Hindlimb muscle (tissue), 1 donor: ENCODE measurements at places on chromosomes 3 and 15.

DNA sequence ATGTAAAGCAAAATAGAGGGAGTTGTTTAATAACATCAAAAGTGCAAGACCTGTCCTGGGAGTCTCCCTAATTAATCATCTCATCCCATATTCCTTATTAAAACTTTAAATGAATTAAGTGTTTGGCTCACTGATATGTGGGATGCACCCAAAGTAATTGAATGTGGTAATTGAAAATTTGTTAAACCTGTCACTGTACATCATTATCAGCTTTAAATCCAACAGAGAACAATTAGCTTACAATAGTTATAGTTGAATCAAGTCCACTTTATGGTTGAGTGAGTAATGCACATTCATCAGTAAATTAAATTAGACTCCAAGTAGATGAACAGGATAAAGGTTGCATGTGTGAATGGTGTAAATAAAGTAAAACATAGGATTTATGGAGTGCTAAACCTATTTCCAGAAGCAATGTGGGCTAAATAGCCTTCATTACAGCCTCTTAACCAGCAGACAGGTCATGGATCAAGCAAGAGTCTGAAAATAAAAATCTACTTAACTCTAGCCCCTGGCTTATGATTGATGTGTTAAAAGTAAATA, 608.2 kb upstream of the CCDC54 start:
- no peak for DNase-seq

- DNase-seq = no peak
These were observed 194.0 kb downstream of the SSR3 start for GRCh38 chr3:156360963-156361362.

DNA sequence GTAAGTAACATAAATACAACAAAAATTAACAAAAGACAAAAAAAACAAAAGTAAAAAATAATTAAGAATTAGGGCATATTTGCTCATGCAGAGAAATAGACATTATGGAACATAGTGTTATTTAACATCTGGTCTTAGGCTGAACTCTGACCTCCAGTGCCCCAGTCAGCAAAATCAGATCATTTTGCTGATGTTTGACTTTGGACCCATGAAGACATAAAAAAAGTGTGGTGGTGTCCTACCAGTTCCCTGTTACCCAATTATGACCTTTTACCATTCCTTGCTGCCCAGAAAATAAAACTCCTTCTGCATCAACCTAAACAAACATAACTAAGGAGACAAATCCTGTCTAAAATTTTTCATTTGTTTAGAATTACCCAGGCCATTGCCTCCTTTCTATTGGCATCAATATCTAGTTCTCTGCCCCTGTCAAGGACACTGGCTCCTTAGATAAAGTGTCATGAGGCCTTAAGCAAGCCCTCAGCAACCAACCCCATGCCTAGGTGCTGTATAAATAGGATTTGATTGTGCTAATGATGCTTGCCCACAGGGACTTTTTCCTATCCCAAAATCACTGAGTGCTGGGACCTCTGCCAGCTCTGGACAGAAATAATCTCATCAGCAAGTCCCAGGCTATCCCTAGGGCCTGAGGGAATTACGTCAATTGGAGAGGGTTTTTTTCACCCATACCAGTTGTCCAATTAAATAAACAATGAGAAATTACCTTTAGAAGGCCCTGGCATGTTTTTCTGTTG, 334.5 kb upstream of the UMPS start:
- DNase-seq = peak; percentile 14

GRCh38 chr3:157064402-157064801, 95.5 kb downstream of the CCNL1 start:
- no peak for DNase-seq

GRCh38 chr3:185152410-185153170, at the start of gene C3orf70:
Gene C3orf70, minus strand, starts transcription at chr3:185153060. Its CDS starts 237 bp downstream, at chr3:185152823.
- DNase-seq = peak; percentile 80

DNA sequence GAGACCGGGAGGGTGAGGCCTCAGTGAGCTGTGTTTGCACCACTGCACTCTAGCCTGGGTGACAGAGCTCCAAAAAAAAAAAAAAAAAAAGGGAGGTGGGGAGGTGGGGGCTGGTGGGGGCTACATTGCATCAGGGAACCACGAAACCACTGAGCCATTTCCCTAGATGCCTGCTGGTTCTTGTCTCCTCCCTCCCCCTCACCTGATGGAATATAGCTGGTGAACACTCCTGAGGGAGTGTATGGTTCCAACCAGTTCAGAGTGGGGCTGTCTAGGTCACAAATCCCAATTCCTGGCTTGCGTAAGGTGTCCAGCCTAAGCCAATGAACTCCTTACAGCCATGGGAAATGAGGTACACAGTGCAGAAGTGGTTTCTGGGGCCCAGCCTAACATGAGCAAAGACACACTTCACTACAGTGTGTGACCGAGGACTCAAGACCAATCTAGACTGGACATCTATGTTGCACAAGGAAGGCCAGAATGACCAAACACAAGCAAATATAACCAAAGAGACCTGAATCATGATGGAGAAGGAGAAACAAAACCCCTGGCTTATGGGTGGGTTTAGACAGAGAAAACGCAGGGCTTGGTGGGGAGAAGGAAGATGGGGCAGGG, 39.1 kb upstream of the OSBPL11 start:
- DNase-seq = no peak

- no peak for DNase-seq
These were observed 230.5 kb upstream of the PROK2 start for GRCh38 chr3:72015463-72015862.

DNA sequence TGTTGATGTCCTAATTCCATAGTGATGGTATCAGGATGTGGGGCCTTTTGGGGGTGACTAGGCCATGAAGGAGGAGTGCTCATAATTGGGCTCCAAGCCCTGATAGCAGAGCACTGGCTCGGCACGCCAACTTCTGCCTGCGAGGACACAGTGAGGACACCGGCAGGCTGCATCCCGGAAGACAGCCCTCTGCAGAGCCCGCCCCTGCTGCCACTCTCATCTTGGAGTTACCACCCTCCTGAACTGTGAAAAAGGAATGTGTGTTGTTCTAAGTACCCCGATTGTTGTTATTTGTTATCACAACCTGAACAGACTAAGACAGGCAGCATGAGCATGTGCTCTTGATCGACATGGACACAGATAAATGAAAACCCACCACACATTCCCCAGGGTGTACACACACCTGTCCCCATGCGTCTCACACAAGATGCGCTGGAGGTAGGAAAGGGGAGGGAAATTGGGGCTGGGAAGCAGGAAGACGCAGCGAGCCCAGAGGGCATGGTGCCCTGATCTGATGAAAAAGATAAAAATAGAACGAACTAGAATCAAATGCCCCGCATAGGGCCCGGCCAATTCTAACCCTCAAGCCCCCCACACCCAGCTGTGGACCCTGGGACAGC, 40.1 kb downstream of the RPN1 start:
- DNase-seq = no peak

- DNase-seq = no peak
These were observed 2.6 kb upstream of the ALCAM start for GRCh38 chr3:105364128-105364527.

DNA sequence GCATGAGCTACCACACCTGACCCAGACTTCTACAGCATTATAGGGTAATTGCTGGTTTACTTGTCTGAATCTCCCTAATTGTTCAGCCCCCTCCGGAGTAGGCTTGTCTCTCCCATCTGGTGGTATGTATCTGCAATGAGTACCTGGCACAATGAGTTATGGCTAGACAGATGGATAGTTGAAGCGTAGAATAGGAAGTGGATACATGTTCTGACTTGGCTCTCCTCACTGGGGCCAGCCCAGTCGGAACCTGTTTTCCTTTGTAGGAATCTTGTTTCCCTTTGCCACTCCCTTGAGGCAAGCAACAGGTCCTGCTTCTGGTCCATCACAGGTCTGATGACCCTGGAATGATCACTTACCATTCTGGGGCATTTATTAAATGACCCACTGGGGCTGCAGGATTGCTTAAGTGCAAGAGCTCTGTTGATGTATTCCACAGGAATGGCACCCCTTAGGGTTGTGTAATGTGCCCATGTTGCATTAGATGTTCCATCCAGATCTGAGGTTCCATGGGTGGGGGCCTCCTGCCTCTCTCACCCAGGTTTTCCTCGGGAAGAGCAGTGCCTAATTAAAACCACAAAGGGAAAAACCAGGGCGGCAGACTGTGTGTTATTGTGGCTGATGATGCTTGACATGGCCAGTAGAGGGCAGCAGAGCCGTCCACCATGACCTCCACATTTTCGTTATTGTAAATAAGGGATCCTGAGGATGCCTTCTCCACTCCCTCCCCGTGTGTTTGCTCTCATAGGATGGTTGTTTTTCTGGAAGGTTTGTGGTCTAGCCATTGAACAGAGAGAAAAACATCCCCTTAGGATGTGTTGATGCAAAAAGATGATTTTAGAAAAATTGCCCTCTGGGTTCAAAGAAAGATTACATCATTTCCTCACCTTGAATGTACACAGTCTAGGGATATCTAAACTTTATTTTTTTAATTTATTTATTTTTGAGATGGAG, 58.0 kb downstream of the CMTM8 start:
- DNase-seq = peak; percentile 48

- peak; percentile 47 for DNase-seq
These were observed 160.9 kb downstream of the TIGIT start for GRCh38 chr3:114454551-114455251.

GRCh38 chr3:28122227-28122626, 119.2 kb upstream of the CMC1 start:
- no peak for DNase-seq

- DNase-seq = peak; percentile 82
These were observed 59.1 kb downstream of the CORO2B start for GRCh38 chr15:68637767-68638404.

DNA sequence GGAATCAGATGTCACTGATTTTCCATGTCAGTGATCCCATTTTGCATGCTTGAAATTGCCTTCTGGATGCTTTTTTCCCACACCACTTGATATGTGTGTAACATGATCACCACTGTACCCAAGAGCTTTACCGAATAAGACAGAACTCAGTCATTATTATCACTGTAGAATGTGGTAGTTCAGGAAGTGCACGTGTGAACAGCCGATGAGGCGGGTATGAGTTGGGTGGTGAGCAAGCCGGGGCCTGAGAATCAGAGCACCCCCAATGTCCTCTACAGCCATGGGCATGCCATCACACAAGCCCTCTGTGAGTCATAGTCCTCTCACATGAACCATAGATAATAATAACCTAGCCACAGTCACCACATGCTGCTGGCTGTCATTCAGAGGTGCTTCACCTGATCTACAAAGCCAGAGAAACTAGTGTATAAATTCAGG, 470.8 kb downstream of the SOX2 start:
- DNase-seq = no peak

GRCh38 chr3:64086479-64087252, 63.4 kb upstream of the PSMD6 start:
- no peak for DNase-seq

DNA sequence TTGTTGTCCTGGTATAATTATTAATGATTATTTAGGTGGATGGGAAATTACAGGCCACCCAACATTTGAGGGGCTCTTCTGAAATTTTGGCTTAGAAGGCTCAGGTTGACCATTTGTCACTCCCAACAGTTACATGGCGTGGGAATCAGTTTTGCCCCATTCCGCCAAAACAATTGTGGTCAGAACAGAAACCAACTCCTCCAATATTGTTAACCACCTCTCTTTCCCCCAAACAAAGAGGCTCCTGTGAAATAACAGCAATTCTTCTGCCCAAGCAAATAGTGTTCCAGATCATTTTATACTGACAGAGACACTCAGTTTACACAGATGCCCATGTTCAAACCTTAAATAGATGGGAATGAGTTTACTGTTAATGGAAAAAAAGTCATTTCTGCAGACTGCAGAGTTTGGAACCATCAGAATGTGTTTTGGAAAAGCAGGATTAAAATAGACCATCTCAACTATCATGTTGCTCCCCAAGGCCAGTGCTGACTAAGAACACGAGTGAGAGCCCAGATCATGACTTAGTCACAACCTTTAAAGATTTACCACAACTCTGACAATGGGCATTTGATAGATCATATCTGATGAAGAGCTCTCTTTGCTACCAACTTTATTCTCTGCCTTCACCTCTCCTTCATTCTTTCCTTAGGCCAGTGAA, 102.1 kb downstream of the DUT start:
- no peak for DNase-seq

DNA sequence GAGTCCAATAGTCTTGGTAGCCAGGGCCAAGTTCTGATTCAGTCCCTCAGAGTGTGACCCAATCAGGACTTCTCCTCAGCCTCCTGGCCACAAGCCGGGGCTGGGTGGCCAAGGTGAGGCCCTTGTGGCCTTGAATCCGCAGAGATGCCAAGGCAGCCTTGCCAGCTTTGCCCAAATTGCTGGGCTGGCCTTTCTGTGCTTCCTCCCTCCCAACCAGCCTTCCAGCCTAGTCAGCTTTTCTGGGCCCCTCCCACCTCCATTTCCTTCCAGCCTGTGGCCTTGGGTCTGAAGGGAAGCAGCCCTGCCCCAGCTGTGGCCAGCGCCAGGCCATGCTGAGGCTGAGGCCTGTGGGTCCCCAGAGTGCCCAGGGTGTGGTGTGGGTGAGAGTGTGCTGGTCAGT, 34.3 kb upstream of the ANKDD1A start:
- no peak for DNase-seq

- no peak for DNase-seq
These were observed 28.1 kb downstream of the ATRIP start for GRCh38 chr3:48474619-48475018.

- DNase-seq = no peak
These were observed 24.5 kb downstream of the SEMA3G start for GRCh38 chr3:52420388-52420787.

- no peak for DNase-seq
These were observed 7.7 kb downstream of the ASTE1 start for GRCh38 chr3:131018970-131019369.

DNA sequence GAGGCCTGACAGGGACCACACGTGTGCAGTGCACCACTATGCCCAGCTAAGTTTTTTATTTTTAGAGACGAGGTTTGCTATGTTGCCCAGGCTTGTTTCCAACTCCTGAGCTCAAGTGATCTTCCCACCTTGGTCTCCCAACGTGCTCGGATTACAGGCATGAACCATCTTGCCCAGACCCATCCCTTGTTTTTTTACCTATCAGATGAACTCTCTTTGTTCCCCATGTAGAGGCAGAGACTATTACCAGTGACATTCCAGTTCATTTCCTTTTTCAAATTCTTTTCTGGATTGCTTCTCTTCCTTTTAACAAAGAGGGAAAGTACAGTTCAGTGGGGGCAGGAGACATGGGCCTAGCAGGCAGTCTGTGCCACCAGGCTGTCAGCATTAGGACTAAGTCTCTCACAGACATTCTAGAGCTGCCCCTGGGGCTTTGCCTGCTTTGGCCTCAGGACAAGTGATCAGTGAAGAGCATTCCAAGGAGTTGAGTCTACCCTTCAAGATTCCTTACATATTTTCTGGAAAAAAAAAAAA, 103.5 kb upstream of the SLC7A14 start:
- no peak for DNase-seq
